Activated T-cell treated with anti-CD3 and anti-CD28 coated beads, Interleukin-2, amount 50 U/mL, for 4 hours (primary cell): ENCODE measurements at places on chromosomes 12 and 14.

DNA sequence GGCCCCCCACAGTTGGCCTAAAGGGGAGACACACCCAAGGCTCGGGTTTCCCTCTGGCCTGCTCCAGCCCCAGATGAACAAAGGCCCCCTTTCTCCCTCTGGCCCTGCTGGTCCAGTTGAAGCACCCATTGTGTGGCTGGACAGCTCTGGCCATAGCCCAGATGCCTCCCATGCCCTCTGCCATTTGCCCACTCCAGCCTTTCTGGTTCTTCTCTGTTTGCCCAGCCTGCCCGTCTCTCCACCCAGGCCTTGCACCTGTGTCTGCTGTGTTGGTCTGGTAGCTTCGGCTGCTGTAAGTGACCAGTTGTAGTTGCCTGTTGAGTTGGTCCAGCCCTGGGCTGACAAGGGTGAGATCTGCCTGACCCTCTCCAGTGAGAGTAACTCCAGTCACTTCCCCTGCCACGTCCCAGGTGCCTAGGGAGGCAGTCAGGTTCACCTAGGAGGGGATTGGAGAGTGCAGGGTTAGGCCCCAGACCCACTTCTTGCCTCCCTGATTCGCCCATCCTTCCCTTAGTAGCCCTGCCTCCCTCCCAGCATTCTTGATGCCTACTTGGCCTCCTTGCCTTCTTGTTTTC is 3.0 kb downstream of the B4GALNT1 start:
- no peak for DNase-seq

- no peak for DNase-seq
These were observed 311.2 kb downstream of the DUSP6 start for GRCh38 chr12:89041078-89041477.

GRCh38 chr12:27906658-27907473 is 65.7 kb downstream of the PTHLH start:
- DNase-seq, result no peak

DNA sequence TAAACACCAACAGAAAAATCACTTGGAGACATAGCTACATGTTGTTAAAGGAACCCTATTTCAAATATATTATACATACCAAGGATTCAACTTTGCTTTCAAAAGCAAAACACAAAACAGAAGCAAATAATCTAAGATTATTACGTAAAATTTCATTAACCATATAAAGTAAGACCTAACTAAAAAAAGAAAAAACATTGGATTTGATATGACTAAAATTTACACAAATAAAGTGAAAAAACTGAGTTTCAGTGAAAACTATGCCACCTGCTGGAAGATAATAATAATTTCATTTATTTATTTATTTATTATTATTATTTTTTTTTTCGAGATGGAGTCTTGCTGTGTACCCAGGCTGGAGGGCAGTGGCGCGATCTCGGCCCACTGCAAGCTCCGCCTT is 45.2 kb downstream of the WDHD1 start:
- DNase-seq, result no peak
